ENCODE measurements at places on chromosomes 4 and X.

DNA sequence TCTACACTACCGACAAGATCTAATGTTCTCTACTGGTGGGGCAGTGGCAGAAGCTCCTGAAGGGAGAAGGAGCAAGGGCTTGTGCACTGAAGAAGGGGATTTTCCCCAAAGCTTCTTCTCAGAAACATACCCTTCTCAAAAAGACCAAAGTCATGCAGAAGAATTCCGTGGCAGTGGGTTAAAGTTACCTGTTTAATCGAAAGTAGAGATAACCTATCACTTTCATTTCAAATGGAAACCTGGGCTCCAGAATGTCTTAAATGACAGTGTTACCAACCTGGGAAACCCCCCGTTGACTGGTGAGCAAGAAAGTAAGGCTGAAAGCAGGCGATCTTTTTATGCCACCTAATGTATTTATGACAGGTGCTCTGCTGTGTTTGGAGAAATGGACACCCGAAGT lies 92.5 kb upstream of the TEX13D start:
- DNase-seq: no peak

GRCh38 chr4:17324386-17324830 lies 187.5 kb downstream of the QDPR start:
- peak; percentile 72 for DNase-seq

- DNase-seq: peak; percentile 35
Measured at GRCh38 chr4:81913427-81913879, 441.7 kb upstream of the RASGEF1B start.

DNA sequence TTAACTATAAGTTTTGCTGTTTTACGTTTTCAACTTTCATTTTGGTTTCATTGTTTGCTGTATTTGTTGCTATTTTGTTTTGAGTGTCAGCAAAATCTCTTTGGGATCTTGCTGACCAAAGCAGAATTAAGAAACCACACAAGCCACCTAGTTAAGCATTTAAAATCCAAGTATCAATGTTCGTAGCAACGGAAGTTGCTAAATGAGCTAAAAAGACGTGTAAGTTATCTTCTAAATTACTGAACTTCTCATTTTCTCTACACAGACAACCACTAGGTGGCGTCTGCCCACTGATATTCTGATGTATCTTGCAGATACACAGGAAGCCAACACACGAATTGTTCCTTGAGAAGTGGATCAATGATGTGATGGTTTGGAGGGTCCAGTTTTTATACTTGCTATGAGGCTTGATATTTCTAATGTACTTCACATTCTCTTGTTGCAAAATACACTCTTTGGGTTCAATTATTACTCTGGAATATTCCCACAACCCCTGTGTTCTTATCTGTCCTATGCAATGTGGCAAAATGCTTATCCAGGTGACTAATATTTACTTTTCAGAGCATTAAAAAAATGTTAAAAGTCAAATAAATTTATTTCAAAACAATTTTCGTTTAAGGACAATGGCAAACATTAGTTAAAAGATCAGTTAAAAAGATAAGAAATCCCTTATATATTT lies 250.5 kb downstream of the TECRL start:
- peak; percentile 47 for DNase-seq

- DNase-seq: no peak
Measured at GRCh38 chrX:136183917-136184316, 36.6 kb downstream of the FHL1 start.

GRCh38 chrX:97616883-97617530 lies 733.3 kb downstream of the RPA4 start:
- DNase-seq: peak; percentile 40

DNA sequence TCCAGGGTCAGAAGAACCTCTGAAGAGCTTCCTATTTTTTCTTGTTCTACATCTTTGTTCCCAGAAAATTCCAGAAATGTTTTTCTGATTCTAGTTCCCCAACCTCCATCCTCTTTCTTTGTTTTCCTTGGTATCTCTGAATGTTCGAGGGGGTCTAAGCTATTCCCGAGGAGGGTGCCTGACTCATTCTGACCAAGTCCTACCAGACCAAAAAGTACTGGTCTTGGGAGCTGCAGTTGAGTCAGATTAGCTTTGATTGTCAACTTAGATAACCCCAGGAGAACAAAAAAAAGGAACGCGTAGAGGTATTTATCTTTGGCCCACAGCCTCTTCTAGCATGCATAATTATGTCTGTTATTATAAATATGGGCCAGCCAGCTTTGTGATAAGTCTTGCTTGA lies 12.1 kb upstream of the TENM3 start:
- no peak for DNase-seq

DNA sequence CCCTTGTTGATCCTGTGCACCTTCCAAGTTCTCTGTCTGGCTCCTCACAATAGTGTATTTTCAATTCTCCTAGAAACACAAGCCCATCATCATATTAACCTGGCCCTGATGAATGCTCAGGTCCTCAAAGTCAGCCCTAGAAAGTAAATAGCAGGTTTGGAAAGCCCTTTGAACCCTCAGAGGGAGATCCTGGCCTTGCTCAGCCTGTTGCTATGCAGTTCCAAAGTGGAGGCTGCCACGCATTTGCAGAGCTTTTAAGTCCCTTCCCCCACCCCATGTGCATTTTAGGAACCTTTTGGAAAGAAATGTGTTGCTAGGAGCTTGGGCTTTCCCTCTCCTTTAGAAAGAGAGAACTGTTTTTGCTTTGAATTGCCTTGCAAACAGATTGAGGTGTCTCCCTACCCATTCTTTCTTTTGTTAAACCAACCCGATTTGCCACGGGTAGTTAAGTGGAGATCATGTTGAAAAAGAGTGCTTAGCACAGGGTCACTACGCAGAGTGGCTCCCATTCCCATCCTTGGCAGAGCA lies 12.2 kb downstream of the MAMLD1 start:
- no peak for DNase-seq

DNA sequence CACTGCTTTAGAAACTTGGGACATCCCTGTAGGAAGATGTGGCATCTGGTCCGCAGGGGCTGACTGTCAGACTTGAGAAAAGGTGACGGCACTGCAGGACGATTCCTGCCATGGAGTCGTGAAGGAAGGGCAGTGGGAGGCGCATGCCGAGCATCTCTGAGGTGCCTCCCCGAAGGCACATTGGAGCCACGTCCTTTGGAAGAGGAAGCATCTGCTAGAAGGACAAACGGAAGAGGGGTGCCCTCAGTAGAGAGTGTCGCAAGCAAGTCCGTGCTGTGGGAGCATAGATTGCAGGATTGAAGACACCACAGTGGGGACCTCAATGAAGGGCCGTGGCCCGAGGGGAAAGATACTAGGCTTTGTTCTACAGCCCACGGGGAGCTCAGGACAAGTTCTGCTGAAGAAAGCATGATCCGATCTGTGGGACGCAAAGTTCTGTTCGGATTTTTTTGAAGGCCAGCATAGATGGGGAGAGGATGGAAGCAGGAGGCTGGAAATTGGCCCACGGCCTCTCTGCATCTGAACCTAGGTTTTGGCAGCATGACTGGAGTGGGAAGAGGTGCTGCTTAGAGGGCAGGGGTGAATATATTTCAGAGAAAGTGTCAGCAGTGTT lies 24.2 kb upstream of the HELT start:
- no peak for DNase-seq

- DNase-seq: no peak
Measured at GRCh38 chrX:95040104-95040503, 1366.1 kb downstream of the FAM133A start.

DNA sequence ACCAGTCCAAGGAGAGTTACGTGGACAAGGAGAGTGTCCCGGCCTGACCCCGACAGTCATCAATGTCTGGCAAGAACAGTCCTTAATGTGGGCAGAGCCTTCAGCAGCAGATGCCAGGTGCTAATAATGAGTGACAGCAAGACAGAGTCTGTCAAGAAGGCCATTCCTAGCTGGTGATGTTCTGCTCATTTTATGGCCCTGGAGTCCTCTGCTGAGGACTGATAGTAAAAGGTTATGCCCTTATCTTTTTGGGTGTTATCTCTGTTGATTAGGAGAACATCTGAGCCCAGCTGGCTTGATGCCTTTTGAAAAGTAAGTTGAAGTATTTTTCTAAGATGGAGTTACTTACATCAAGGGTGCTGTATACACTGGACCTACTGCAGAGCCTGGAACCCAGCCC lies 67.3 kb downstream of the SLC34A2 start:
- no peak for DNase-seq

DNA sequence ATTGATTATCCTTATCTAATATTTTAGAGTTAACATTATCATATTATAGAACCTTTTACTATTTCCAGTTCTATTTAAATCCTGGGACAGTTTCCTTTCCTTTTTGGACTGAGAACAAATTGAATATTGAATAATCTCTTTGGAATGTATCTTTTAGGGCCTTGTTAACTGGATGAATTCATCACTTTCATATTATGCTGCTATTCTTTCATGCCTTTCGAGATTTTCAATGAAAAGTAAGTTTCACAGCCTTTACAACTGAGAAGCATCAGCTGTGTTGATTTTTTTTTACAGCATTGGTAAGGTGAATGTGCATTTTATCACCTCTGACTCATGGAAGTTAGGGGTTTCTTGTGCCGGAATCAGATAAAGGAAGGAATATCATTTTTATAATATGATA lies 39.6 kb downstream of the PDLIM5 start:
- peak; percentile 55 for DNase-seq

DNA sequence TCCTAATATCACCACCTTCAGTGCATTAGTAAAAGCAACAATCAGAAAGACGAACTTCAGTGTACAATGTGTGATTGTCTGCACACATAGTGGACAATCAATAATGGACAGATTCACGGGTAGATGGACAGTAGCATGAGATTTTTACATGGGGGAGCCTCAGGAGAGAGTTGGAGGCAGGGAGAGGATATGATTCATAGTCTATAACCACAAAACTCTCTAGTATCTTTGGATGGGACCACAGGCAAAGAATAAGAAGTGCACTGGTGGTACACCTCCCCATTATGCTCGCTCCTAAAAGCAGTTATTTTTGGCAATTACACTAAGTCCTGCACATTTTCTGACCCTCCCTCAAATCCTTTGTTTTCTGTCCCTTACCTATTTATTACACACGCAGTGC lies 624.4 kb upstream of the ACTRT1 start:
- no peak for DNase-seq

GRCh38 chr4:3708611-3709010 lies 57.6 kb upstream of the ADRA2C start:
- no peak for DNase-seq

- no peak for DNase-seq
Measured at GRCh38 chr4:168765322-168765721, 244.7 kb downstream of the CBR4 start.

DNA sequence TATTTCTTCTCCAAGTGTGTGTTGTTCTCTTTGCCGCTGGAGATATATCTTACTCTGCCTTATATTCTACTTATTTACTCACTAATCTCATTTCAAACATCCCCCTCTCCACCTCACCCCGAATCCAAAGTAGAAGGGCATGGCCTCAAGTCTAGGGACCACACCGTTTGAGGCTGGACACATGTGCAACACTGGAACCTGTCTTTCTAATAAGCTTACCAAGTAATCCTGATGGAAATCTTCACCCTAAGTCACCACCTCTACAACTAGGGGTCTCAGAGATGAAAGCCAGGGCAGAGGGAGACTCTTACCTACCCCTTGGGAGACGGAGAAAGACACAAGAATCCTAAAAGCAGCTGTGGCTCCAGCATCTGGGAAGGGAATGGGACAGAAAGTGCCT lies 6.0 kb downstream of the PROM1 start:
- no peak for DNase-seq

DNA sequence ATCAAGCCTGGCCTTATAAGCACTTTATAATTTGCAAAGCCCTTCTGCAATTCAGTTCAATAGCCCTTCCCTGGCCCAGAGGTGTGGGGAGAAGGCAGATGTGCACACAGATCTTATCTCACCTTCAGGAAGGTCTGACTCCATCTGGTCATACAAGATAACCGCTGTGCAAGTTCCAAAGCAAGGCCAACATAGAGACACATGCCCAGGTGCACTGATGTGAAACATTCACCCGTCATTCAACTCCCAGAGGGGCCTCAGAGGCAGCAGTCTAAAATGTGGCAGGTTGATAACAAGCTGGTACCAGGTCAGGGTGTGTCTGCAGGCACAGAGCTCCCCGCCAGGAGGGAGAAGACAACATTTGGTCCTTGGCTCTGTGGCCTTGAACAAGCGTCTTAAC lies 10.9 kb upstream of the WFS1 start:
- DNase-seq: no peak

DNA sequence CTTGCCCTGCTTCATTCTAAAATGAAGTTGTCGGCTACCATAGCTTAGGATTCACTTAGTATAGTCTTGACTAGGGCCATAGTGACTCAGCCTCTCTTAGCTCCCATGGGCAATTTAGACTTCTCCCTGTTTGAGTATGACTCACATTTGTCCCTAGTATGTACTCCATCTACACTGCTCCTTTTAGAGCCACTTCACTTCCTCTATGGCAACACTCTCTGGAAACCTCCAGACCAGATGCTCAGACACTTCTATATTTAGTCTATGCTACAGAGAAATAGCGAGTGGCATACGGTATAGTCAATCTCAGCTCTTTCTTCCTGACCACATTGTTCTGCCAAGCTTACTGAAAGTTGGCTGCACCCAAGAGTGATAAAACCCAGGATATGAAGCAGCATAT lies 11.2 kb downstream of the MEPE start:
- DNase-seq: peak; percentile 82

DNA sequence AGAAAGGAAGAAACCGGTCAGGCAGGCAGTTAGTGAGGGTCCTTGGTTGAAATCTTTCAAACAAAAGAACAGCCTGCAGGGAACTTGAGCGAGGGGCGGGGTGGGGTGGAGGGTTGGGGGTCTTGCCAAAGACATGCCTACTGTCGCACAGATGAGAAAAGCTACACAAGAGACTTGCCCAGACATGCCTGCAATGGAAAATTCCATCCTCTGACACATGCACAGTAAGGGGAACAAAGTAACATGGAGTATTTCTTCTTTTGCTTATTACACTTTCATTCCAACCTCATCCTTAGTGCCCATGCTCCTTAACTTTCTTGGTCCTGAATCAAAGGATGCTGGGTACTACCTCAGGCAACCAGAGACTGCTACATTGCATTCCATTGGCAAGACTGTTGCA lies 1491.2 kb downstream of the STIM2 start:
- DNase-seq: no peak

GRCh38 chr4:74223801-74224200 lies 65.9 kb downstream of the MTHFD2L start:
- peak; percentile 56 for DNase-seq

DNA sequence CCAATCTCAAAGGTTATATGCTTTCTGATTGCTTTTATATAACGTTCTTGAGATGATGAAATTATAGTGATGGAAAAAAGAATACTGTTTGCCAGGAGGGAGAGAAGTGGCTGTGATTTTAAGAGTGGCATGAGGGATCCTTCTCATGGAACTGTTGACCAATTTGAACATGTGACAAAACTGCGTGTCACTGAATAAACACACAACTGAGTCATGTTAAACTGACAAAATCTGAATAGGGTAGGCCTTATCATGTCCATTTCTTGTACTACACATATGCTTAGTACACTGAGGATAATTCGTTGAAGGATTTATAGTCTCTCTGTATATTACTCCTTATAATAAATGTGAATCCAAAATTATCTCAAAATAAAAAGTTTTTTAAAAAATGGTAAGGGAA lies 22.2 kb upstream of the HSPA4L start:
- no peak for DNase-seq

GRCh38 chr4:183185018-183185417 lies 86.0 kb downstream of the WWC2 start:
- no peak for DNase-seq
